ENCODE measurements at places on chromosomes 6 and 20.

DNA sequence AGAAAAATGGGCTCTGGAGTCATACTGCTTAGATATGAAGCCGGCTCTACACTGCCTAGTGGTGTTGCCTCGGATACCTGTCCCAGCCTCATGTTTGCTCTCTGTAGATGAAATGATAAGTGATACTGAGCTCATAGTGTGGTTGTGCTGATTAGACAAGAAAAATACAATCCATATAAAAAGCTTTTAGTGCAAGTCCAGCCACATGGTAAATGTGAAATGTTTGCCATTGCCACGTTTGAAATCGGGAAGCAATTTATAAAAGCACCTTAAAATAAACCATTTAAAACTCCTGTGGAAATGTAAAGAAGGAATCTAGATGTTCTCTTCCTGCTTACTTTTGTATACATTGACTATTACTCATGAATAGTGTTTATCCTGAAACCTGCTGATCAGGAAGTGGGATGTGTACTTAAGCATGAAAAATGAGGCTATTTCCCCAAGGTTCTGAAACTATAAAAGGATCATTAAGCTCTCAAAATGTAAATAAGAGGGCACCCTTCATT, 13.1 kb upstream of the PBOV1 start:
- DNase-seq: no peak

- no peak for DNase-seq
Measured at GRCh38 chr20:38534756-38535155, 46.2 kb upstream of the ADIG start.

DNA sequence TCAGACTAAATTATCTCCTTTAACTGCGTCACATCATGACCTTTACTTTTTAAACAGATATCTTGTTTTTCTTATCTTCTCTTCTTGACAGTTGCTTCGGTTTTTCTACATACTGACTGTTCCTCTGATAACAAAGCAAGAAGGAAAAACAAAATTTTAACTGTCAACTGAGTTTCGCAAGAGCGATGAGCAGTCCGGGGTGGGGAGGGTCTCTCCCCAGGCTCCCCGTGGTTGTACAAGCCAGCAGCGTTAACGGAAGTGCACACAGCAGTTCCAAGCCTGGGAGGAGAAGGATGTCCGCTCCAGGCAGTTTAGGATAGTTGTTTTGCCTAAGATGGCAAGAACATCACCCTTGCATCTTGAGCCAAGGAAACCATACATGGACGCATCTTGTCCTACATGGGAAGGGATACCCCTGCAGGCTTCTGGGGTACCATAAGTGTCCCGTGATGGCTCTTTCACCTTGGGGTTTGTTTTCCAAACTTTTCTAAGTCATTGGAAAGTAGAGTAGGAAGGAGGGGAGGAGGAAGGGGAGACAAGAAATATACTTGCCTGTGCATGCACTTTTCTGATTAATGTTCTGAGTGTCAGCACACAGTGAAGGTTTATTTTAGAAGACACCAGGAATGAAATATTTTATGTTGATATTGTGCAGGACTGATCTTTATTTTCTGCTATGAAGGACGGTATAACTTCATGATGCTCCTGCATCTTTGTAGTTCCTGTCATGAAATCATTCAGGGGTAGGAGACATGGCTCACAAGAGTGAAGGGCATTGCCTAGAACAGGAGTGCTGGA, 20.8 kb downstream of the SLC24A3 start:
- DNase-seq: no peak

DNA sequence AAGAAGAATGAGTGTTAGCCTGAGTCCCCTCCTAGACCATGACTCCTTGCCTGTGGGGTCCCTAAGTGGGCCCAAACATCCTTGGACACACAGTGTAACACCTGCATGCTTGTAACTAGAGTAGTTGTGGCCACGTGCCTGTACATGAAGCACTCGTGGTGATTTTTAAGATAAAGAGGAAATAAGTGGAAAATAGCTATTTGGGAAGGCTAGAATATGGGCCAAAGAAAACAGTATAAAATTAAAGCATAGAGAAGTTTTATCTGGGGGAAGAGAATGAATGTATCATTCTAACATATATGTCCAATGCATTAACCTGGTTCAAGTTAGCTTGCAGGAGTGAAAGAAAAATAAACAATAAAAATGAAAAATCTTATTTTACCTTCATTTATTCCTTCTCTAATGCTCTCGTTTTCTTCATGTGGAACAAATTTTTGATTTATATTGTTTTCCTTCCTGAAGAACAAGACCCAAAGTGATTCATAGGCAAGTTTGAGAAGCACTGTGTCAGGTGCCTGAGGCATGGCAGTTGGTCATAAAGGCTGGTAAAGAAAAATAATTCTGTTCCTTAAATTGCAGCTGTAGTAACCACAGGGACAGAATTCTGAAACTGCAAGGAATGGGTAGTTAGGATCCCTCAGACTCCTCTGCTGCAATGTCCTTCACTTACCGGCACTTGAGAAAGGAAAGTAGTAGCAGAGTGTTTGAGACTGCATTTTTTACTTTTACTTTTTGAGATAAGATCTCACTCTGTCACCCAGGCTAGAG, 8.5 kb upstream of the CST3 start:
- no peak for DNase-seq

GRCh38 chr20:58078741-58079522, 149.5 kb downstream of the ANKRD60 start:
- DNase-seq: peak; percentile 35

DNA sequence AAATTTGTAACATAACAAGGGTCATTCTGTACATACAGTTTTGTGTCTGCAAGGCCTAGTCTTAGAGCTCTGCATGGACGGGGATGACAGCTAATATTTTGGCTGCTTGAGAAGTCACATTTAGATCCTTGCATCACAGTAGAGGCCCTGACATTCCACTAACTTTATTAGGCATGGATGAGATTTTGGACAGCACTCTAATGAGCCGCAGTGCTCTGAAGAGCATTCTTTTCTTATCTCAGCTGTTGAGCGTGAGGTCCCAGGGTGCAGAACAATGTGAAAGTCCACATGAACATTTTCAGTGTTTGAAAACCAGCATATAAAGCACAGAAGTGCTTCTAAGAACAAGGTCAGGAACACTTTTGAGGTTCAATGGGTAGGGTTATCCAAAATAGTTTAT, 58.9 kb downstream of the IPCEF1 start:
- DNase-seq: no peak

DNA sequence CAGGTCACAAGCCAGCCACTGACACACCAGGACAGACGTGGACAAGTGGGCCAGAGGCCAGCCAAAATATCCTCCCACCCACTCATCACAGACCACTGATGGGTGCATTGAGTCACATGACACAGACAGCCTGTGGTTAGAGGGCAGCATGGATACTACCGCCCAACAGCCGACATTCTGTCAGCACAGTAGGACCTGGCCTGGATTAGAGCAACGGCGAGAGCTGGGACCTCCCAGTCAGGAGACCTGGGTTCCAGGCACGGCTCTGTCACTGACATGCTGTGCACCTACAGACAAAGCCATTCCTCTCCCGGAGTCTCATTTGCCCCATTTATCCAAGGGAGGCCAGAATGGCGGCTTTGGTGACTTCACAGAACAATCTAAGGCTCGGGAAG, 8.0 kb downstream of the ZNF335 start:
- no peak for DNase-seq

- no peak for DNase-seq
Measured at GRCh38 chr6:12751694-12752325, 35.2 kb downstream of the PHACTR1 start.

DNA sequence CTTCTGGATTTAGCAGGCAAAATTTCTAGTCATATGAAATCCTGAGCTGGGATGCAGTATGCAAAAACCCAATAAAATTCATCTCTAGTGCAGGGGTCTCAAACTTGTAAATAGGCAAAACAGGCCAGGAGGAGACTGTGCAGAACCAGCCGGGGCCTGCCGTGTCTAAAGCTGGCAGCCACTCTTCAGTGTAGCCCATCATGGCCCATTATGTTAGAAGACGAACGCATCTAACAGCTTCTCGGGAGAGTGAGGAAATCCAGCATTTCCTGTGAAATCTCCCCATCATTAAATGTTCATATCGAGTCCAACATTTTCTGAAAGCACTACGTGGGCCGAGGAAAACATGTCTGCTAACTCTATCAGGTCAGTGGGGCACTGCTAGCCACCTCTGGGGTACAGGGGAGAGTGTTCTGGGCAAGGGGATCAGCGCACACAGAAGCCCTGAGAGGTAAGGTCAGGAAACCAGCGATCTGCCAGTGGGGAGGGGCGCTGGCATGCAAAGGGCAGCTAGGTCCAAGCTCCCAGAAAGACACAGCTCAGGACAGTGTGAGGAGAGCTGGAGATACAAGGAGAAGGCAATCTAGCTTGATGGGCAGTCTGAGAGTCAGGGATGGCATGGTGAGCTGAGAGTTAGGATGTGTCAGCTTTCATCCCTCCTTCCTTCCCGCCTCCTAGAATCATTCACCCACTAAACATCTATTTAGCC, 144.2 kb downstream of the PREX1 start:
- no peak for DNase-seq

- DNase-seq: no peak
Measured at GRCh38 chr6:85866370-85866730, 223.7 kb upstream of the SYNCRIP start.

- no peak for DNase-seq
Measured at GRCh38 chr6:31588871-31589650, 3.0 kb downstream of the LST1 start.

DNA sequence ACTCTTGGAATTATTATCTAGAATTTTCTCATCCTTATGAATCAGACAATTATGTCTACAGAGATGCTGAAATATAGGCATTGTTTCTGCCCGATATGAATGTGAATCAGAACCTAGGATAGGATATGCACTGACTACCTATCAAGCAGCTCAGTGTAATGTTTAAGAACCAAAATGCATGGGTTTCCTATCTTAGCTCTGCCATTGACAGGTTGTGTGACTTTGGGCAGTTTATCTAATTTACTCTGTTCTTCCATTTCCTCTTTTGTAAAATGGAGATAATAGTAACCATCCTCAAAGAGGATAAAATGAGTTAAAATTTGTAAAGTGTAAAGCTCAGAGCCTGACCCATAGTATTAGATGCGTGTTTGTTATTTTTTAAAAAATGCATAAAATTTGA, 10.2 kb upstream of the AIG1 start:
- DNase-seq: no peak

DNA sequence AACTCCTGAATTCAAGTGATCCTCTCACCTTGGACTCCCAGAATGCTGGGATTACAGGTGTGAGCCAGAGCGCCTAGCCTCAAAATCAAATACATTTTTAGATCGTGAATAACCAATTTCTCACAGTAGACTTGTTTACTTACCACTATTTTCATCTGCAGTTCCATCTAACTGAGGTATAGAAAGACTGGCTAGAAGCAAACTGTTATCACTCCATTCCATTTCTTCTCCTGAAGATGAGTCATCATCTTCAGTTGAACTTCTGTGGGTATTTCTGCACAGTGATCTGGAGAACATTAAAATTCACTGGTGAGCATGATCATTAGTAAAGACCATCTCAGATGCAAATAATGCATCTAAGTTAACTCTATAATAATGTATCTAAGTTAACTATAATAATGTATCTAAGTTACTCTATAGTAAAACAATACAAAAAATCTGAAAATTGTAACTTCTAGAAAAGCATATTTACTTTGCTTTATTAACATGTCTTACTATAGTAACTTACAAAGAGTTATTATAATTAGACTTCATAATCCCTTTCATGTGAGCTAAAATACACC, 105.4 kb downstream of the REV3L start:
- DNase-seq: no peak

DNA sequence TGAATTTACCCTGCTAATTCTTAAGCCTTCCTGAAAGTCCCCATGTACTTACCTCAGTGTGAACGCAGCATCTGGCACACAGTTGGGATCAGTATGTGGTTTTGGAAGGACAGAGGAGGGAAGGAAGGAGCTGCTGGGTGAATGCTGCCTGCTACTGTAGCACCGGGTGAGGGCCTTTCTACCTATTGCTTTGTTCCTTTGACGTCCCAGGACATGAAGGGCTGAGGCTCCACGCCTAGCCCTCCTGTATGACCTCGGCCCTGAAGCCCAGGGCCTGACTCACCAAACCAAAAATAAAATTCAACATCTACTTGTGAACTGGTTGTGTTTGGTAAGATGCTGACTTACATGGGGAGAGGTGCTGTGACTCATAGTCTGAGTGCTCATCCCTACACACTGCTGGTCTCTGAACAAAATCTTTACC, 51.1 kb downstream of the ARID1B start:
- no peak for DNase-seq

DNA sequence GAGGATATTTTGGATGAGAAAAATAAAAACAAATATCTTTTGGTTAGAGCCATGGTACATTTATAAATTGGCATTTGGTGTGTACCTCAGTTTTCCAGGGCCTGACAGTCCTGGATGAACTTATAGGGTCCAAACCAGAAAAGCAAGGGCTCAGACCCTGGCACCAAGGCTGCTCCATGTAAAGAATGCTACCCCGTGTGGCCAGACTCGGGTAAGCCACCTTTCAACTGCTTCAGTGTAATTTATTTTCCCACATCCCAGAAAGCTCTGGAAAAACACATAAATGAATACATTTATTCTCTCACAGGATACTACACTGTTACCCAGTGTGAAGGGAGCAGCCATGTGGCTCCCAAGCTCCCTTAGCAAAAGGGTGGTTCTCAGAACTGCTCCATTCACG, 13.8 kb downstream of the MRPL14 start:
- no peak for DNase-seq

DNA sequence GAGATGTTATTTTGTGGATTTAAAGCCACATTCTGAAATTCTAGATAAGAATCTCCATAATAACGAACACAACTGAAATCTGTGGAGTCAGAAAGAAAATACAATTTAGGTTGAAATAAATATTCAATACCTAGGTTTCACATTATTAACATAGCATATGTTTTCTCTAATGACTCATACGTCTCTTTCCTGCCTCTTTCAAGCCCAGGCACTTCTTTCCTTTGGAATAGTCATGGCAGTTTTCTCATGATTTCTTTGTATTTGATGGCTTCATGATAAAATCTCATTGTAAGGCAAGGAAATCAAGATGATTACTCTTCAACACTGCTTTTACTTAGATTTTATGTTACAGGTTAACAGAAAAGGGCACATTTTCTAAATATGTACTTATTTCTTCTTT, 803.7 kb downstream of the PHF3 start:
- DNase-seq: no peak

DNA sequence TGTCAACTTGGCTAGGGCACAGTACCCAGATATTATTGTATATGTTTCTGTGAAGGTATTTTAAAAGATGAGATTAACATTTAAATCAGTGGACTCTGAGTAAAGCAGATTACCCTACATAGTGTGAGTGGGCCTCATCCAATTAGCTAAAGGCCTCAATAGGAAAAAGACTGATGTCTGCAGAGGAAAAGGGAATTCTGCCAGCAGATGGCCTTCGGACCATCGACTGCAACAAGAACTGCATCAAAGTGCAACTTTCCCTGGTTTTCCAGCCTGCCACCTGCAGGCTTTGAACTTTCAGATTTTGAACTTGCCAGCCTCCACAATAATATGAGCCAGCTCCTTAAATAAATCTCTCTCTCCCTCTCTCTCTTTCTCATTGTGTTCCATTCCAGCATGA, 80.5 kb downstream of the IMPG1 start:
- no peak for DNase-seq

DNA sequence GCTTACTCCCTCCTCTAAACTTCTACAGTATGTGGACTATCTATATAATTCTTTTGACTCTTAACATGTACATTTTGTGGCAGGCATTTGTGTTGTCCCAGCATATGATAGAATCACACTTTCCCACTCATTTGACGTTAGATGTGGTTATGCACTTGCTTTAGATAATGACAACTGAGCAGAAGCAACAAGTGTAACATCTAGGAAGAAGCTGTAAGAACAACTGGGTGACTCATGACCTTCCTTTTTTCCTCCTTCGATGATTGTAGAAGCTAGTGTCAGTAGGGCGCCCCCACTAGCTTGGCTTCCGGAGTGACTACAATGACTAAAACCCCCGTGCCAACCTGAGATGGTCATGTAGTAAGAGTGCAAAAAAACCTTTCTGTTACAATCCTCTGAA, 74.6 kb upstream of the CEP85L start:
- DNase-seq: no peak

Measured in mesenteric fat pad (tissue), 1 donor.